ENCODE measurements at places on chromosomes 3 and 15. TPM values are rescaled to one million over a fixed set of nuclear protein-coding genes. Genes with fewer than 3 reads are reported as not detected.

- no peak for DNase-seq
Observed at GRCh38 chr15:67839499-67839928, 331 bp downstream of the RNU6-1 start.

- DNase-seq = no peak
Observed at GRCh38 chr3:45258317-45258716, 32.2 kb upstream of the TMEM158 start.

Gene EXD1
- total RNA-seq = not detected

DNA sequence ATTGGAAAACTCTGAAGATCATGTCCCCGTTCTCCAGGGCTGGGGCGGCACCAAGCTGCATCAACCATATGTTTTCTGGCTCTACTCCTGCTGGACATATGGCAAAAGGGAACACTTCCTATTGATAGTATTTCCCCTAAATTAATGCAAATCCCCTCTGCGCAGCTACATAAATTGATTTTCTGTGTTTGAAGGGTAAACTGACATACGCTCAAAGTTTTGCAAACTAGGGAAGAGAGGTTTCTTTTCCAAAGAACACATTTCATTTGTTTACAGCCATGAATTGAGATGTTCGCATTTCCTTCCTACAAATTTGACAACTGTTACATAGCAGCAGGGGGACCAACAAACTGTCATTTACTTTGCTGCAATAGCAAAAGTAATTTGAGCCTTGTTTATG, 35.9 kb downstream of the CTXND1 start:
- no peak for DNase-seq

DNA sequence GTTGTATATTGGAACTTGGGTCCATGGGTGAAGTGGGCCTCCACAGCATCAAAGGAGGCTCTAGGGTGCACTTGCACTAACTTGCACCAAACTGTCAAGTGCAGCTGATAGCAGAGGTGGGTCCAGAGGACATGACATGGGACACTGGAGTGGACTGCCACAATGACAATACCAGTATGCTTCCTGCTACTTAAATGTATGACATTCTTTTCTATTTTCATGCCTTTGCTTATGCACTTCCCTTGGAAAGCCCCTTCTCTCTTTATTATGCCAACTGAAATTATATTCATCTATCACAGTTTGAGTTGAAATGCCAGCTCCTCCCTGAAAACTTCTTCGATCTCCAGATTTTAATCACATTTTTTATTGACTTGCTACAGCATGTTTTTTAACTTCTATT, 101.8 kb downstream of the CFAP20DC start:
- DNase-seq = no peak

DNA sequence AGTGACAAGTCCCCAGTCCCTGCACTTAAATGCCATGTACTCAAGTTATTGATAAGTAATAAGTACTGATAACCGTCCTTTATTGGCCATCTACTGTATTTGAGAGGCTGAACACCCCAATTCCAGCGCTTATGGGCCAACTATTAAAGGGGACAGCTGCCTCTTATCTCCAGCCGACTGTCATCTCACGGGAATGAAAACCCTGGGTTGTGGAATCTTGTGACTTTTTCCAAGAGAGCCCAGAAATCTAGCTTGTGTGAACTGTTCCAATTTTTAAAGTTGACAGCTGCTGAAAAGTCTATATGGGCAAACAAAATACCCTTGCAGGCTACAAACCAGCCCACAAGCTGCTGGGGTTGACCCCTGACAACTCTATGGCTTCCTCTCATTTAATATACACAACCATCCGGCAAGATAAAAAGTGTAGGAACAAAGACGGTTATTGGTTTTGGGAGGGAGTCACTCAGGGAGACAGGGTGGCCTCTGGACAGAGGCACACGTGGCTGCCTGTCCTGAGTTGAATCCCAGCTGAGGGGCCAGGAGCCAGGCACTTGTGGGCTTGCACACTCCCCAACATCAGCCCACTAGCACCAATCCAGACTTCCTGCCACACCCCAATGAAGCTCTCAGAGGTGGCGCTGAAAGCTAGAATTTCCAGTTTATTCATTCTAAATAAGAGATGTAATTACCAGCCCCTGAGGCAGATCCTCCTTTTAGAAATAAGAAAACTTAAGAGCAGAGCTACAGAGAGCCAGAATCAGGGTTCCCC, 16.2 kb downstream of the SPSB4 start:
- DNase-seq = no peak

Gene CATSPER2
- total RNA-seq = 9.1 TPM

DNA sequence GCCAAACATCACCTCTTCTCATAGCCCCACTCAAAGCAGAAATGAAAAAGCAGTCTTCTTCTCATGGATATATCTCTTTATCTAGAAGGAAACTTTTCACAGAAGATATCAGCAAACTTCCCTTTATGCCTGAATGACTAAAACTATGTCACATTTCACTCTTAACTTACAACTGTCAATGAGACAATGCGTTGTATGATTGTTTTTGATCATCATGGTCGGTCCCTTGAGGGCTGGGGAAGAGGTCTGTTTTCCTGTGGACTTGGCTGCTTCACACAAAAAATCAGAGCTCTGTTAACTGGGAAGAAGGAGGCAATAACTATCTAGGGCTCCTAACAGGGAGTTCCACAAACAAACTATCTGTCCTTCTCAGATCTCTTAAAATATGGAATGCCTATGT, 5.1 kb downstream of the NLGN1 start:
- no peak for DNase-seq

Gene CCK
- total RNA-seq = not detected

Gene ARIH2
- total RNA-seq = 59.4 TPM

DNA sequence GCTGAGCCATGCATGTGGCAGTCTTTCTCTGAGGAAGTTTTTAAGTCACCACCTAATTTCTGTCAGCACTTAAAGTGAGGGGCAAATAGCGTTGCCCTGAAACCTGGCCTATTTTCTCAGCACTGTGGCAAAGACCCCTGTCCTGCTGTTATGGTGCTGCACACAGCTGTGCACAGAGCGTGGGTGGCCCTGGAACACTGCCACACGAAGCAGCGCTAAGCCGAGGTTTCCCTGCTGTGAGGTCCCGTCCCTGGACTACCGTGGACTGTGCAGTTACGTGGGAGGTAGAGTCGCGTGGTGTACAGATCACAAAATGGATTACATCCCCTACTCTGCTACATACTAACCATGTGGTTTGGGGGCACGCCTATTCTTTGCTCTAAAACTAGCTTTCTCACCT, 101.6 kb upstream of the NR2E3 start:
- no peak for DNase-seq

- DNase-seq = no peak
Observed at GRCh38 chr15:60184579-60184978, 180.5 kb downstream of the FOXB1 start.

DNA sequence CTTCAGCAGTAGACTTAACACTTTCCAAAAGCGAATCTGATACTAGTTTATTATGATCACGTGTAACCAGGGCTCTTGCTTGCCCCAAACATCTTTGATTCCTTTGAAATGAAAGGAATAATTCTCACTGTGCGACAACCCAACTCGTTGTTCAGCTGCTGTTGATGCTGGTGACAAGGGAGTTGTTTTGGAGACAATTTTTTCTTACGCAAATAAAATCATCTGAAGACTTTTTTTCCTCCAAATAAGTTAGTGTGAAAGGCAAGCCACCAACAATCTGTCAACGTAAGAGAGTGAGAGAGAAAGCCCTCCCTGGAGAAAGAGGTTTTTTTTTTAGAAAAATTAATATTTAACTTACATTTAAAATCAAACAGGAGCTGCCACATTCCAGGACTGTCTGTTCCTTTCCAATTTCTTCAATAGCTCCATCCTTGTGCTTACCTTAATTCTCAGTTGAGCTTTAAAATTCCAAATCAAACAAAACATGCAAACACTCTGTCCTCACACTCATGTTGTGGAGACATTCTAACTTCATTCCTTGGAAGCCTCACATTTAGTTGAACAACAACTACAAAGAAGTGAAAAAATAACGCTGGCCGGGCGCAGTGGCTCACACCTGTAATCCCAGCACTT, 4.9 kb upstream of the P3H2 start:
- DNase-seq = no peak

Gene CTXND1
- 0.49 TPM for total RNA-seq

Gene MYEF2
- 7.1 TPM for total RNA-seq

DNA sequence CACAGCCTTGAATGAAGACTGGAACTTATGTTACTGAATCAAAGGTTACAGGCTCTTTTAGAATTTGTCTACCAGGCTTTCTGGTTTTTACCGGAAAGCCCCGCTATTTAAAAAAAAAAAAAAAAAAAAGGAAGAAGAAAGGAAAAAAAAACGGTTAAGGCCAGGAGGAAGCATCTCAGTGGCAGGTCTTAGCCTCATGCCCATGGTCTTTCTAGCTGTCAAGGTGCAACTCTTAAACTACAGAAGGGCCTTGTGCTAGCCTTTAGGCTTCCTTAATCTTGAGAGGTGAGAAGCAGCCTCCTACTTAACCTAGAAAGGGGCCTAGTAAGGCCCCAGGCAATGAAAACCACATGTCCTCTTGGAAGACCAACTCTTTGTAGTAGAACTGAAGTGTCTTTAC, 77.5 kb downstream of the TBC1D5 start:
- DNase-seq = no peak

DNA sequence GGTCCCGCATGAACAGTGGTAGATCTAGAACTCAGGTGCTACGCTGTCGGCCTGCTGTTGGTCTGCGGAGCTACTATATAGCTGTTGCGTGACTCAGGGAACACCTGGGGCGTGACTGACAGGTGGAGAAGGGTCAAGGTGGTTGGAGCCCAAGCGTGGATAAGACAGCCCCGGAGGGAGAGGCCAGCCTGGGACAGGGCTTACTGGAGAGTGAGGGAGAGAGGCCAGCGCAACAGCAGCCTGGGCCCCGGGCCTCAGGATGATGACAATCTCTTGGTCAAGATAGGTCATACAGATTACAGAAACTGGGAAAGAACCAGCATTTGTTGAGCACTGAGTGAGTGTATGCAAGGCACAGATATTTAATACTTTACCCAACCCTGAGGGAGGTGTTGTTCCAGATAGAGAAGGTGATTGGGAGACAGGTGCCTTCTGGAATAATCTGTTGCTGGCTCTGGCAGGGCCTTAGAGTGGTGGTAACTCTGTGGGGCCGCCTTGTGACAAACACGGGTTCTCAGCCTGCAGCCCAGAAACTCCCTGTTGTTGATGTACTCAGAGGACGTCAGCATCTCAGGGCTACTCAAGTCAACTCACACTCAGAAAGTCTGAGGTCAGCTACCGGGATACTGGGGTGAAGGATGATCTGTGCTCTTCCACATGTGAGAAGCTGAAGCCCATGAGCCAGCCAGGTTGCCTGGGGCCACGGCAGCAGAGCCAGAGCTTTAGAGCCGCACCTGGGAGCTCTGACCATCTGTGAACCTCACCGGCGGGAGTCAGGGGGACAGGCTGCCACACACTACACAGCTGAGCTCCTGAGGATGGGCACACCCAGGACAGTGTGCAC, 265.4 kb upstream of the HES1 start:
- DNase-seq = no peak

Gene WDR72
- total RNA-seq = not detected

- no peak for DNase-seq
Observed at GRCh38 chr3:143977341-143978262, 6.0 kb downstream of the DIPK2A start.

- DNase-seq = no peak
Observed at GRCh38 chr15:48020166-48020565, 100.6 kb upstream of the SLC24A5 start.

GRCh38 chr3:67433109-67433508, 221.3 kb downstream of the SUCLG2 start:
- DNase-seq = no peak

GRCh38 chr3:147305533-147306250, 100.7 kb downstream of the ZIC4 start:
- DNase-seq = no peak

DNA sequence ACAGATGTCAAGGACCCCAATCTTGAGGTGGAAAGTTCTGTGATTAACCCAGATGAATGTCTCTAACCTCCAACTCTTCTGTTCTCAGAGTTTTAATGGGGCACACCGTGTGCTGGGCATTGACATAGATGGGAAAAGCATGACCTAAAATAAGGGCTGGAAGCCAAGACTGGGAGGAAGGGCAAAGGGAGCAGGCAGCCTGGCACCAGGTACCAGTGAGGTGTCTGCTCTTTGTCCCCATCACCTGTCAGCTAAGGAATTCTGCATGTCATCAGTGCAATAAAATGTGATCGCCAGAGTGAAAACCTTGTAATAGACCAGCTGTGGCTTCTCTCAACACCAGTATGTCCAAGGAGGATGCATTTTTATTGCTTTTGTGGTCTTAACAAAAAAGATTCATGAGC, 143.5 kb upstream of the TPM1 start:
- DNase-seq = no peak

Gene TRPM1
- total RNA-seq = not detected

DNA sequence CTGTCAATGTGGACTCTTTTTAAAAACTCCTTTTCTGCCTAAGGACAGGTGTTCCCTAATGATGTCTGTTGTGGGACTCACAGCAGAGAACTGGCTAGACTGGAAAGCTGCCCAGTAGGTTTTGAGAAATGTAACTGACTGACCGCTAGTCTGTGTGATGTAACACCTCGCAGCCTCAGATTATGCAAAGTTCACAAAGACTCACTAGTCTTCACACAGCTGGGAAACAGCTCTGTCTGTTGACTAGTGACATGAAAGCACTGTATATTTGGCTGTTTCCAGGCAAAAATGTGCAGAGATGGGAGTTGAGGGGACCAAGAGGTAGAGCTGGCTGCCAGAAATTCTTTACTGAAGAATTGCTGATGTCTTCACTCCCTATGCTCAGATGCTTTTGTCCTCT, 10.3 kb downstream of the PDZRN3 start:
- DNase-seq = no peak

- no peak for DNase-seq
Observed at GRCh38 chr3:49563040-49563578, 8.8 kb downstream of the BSN start.

DNA sequence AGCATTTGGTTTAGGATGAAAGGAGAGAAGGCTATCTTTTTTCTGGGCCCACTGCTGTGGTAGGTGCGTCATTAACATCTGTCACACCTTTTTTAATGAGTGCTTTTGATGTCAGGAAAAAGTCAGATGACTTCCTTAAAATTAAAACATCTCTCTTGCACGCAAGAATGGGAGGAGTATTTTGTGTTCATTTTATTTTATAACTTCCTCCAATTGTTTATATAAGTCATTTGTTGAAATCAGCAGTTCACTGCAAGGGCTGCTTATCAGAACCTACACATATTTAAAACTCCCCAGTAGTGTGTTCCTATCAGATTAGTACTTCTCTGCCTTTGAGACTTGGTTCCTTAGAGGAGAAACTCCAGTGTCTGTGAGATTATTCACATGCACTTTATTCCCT, 143.8 kb downstream of the NEO1 start:
- no peak for DNase-seq

Gene SEMA5B
- total RNA-seq = 0.25 TPM

Gene P2RY12
- 1.2 TPM for total RNA-seq

Data from vagina (tissue), 2 donors.